ENCODE measurements at places on chromosomes 7 and 10.

GRCh38 chr7:144494355-144494754 is 90.9 kb upstream of the NOBOX start:
- DNase-seq, result no peak

DNA sequence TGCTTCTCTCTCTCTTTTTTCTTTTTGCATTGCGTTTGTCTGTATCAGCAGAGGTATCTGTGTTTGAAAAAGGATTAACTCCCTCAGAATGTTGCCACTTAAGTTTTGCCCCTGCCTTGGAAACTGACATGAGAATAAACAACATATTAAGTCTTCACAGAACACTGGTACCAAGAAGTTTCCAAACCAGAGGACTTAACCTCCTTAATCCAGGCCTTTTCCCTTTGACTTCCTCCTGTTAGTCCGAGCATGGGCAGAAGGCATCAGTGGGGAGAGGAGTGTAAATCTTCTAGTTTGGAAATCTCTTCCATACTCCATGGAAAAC is 681.4 kb downstream of the LRMDA start:
- DNase-seq, result no peak

DNA sequence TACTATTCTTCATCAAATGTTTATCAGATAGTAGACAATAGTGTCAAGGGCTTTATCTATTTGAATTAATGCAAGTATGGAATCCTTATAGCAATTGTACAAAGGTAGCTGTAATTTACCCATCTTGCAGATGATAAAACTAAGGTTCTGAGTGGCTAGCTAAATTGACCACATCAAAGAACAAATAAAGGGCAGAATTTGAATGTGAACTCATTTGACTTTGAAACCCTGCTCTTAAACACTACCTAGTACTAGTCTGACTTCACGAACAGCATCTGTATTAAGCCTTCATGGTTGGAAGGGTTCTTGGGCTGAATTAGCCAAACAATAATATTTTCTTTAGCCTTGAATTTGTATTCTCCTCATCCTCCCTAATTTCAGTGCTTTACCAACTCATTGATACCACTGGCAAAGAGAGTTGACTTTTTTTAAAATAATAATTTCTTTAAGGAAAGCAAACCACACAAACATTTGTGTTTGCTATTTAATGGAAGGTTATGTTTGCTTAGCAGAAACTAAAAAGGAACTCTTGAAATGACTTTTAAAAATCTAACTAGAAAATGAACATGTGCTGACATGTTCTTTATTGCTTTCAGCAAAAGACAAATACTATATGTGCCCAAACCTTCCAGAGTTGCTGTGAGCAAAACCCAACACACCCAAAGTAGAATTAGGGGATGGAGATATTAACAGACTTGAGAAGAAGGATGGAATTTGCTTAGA is 322.6 kb downstream of the RNLS start:
- no peak for DNase-seq

DNA sequence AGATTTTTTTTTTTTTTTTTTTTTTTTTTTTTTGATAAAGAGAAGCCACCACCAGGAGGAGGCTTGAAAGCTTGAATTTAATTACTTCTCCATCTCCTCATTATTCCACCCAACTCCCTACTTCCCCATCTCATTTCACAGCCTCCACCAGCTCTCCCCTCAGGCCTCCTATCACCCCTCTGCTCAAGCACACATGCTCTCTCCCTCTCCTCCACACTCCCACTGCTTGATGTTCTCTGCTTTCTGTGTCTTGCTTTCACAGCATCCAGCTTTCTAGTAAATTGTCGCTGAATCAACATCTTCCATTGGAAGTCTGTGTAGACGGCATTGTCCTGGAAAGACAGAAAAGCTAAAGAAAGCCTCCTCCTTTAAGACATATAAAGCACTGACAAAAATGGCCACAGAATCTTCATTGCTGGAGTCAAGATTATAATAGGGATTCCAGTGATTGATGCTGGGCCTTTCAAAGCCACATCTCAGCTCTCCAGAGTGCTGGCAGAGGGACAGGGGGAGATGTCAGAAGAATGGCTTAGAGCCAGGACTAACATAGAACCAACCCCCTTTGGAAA is 58.3 kb downstream of the DOCK4 start:
- no peak for DNase-seq

Measured in left kidney (tissue), 8 donors.